ENCODE measurements at places on chromosomes 13 and 19.

- DNase-seq, result no peak
These were observed 48.7 kb downstream of the LYL1 start for GRCh38 chr19:13053761-13054625.

DNA sequence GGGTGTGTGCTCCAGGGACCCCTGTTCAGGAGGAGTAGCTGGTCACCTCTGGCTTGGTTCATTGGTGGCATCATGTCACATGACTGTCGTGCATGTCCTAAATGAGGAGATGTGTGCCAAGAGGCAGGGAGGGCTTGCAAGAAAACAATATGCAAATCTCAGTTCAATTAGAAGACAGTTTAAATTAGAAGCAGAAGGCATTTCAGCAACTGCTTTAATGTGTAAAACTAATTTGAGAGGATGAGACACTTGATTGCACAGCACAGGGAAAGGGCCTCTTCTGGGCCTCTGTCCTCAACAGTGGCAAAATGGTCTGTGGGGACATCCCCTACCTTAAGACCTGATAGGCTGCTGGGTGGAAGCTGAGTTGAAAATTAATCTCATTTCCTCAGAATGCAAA, 54.6 kb downstream of the SPATA13 start:
- no peak for DNase-seq

DNA sequence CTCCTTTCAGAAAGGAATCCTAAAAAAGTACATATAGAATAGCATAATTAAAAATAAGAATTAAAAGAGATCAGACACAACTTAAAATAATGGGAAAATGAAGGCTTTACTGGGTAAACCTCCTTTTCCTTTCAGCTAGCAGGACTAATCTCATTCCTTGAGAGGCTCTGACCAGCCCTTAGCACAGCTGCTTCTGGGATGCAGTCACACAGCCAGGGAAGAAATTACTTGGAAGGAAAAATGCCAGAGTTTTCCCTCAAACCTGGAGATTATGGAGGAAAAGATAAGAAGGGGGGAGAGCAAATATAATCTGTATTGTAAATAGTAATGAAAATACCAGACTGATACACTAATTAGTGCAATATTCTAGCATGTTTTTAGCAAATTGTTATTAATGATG, 91.8 kb downstream of the LRCH1 start:
- no peak for DNase-seq

GRCh38 chr13:98582947-98583346, 6.0 kb upstream of the STK24 start:
- no peak for DNase-seq

- DNase-seq, result no peak
These were observed 233.9 kb upstream of the TSHZ3 start for GRCh38 chr19:31583148-31583547.

Measured in stimulated activated CD8-positive, alpha-beta memory T cell treated with anti-CD3 and anti-CD28 coated beads, Interleukin-15, amount 100 ng/mL, for 4 hours (primary cell).